LHCN-M2 (cell line): ENCODE measurements at places on chromosomes 11 and 22. TPM values are rescaled to one million over a fixed set of nuclear protein-coding genes. Genes with fewer than 3 reads are reported as not detected.

TMPRSS13 gene
- not detected in 2 replicates for total RNA-seq

- peak; percentile 79 for DNase-seq
Measured at GRCh38 chr11:124644426-124645280, 22.0 kb downstream of the TBRG1 start.

TYR gene
- not detected in 2 replicates for total RNA-seq

PRG3 gene
- not detected in 2 replicates for total RNA-seq

DNA sequence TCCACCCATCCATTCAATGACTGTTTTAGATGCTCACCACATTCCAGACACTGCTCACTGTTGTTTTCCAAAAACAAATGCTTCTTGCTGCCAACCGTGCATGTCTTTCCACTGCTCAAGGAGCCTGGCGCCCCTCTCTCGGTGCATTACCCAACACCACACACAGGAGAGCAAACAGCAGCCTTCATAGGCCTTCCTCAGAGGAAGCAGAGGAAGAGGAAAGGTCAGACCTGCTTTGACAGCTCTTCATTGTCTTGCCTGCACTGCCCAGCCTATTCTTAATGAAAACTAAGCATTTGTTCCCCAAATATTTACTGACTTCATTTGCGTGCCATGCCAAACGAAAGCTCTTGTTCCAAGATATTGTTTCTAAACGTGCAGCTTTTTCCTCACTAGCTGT, 1129.2 kb downstream of the TBC1D22A start:
- no peak for DNase-seq

DNA sequence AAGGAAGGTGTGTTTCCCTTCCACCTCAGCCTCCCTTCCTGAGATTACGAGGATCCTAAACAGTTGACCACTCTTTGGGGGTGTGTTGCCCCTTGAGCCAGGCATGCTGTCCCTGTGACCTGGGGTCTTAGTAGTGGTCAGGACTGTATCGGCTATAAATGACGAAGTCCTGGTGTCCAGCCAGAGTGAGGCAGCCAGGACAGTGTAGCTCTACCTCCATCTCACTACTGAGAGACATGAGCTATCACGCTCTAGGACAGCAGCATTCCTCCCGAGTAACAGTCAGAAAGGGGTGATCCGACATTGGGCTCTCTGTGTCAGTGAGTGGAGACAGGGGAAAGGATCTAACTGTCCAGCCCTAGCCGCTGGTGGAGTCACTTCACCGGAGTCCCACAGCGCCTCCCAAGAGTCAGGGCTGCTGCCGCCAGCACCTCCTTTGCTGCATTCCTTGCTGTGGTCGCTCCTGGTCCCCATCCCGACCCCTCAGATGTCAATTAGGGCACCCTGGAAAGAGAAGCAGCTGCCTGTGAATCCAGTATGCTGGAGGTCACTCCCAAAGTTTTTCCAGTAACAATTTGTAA, 3.3 kb upstream of the B3GNT6 start:
- DNase-seq = no peak

- DNase-seq = no peak
Measured at GRCh38 chr11:86804951-86805350, 4.6 kb downstream of the PRSS23 start.

DNA sequence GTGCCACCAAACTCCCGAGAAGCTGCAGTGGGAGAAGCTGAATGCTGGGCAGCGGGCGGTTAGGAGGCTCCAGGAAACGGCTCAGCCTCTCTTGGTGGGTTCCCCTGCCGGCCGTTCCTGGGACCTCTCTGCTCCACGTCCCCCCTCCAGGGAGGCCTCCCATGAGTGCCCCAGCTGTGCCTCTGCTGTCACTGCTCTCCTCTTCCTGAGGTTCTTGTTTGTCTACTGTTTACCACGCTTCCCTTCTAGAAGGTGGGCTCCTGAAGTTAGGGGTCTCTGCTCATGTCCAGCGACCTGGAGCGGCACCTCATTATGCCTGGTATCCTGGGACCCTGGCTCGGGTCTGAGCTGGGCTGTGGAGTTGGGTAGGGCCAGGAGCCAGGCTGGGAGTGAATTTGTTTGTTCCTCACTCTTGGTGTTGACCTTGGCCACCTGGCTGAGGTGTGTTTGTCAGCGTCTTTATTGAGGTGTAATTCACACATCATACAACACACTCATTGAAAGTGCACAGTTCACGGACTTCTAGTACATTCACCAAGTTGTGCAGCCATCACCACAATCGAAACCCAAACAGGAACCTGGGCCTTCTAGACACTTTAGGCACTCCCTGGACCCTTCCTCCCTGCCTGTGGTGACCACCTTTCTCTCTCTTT, 37.8 kb upstream of the GRAMD4 start:
- DNase-seq = no peak

DNA sequence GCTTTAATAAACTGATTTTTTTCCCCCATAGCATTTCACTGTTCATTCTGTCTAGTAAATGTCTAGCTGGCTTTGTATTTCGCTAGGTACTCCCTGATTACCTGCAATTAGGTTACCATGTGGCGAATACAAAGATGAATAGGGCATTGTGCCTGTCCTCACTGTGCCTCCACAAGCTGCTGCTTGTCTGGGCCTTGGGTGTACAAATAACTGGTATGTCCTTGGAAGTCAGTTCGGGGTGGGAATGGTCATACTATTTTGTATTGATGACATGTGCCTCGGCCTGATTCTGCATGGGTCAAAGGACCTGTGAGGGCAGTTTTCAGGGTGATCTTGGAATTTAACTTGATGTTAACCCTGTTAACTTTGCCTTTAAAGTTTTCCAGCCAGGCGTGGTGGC, 11.4 kb downstream of the RBM4 start:
- DNase-seq = no peak

SOX6 gene
- total RNA-seq = under 0.01 TPM in 1 of 2 replicates, not detected in the other

- DNase-seq = no peak
Measured at GRCh38 chr11:118915941-118916841, 9.5 kb downstream of the BCL9L start.

DNA sequence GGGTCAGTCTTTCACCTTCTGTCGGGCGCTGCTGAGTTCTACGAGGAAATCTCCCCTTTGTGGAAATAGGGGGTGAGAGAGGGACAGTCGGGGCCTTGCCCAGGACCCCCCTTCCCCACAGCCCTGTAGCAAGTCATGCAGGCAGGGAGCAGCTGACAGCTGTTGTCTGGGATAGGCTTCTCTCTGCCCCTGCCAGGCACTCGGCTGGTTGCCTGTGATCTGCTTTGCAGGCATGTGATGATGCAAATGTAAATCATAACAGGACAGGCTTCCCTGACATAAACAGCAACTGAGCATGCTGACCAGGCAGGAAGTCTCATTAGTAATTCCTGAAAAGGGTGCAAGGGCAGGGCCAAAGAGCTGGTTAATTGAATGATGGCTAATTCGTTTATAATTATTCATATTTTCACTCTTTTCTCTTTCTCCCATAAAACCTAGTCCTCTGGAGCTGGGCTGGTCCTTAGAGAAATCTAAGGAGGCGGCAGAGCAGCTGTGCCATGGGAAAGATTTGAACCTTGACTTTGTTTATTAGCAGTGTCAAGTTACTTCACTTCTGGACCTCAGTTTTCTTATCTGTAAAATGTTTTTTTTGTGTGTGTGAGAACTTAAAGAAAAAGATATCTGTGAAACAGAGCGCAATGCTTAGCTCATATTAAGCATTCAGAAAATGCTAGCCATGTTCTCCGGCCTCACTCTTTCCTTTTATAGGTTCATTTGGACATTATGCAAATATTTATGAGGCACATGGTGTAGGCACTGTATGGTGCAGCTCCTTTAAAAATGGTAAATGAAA, 129.7 kb downstream of the LDLRAD3 start:
- DNase-seq = peak; percentile 97

DNA sequence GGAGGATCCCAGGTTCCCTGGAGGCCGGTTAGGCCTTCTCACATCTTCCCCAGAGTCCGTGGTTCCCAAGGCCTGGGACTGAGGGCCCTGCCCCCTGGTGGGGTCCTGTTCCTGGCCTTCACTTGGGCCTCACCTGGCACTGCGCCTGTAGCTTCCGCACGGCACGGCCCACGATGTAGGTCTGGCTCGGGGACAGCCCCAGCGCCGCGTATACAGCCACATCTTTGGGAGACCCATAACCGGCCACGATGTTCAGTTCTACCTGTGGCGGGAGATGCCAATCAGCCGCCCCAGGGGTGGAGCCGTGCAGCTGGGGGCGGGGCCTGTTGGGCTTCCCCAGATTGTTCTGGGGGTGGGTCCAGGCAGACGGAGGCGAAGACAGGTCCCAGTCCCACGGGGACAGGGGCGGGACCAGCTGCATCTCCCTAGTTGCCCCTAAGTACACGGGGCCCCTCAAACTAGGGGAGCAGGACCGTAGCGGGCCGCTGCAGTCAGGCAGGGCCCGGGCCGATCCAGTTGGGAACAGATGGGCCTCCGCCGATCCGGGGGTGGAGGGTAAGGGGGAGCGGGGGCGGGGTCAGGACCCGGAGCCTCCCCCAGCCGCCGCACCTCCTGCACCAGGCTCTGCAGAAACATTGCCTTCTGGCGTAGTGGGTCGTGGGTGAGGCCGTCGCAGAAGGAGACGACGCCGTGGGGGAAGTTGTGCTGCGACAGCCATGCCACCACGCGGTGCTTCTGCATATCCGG, 10.1 kb downstream of the AIP start:
- DNase-seq = no peak

DNA sequence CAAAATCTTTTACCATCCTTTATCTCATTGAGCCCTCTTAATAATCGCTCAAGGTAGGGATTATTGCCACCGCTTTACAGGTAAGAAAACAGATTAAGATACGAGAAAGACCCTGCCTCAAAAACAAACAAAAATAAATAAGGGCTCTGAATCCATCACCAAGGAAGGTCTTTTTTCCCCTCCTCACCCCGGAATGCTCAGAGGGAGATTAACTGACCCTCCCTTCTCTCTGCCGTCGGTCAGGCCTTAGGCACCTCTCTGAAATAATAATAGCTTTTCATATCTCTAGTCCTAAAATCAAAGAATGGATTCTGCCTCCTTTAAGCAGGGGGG, 620 bp upstream of the ATG2A start:
- DNase-seq = no peak

ALG9 gene
- 41.2 and 44.4 TPM in 2 replicates for total RNA-seq

GRCh38 chr22:37010174-37010573, 9.1 kb downstream of the TST start:
- no peak for DNase-seq
